ENCODE measurements at places on chromosomes 6 and 20. TPM values are rescaled to one million over a fixed set of nuclear protein-coding genes. Genes with fewer than 3 reads are reported as not detected.
A peak's percentile ranks its signal among the peaks of the same experiment; 100 is the strongest.

DNA sequence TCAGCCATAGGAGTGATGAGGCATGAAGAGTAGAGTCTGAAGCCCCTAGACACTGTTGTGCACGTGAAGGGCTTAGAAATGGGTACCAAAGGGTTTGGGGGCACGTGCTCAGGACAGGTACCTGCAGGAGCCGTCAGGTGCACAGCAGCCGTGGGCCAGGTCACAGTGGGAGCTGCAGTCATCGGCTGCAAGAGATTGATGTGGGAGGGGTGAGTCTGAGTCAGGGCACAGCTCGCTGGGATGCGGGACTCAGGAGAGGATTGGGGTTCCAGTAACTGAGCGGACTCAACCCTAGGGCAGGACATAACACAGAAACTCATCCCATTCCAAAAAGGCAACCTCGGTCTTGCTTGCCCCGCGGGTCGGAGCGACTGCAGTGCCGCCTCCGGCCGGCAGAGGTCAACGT lies 1.1 kb downstream of the DLK2 start:
- no peaks in the 10 kb centered on the region for H3K27me3 ChIP-seq
- H3K36me3 ChIP-seq: peaks cover 42% of the 10 kb centered on the region
- peak overlapping the region; percentile 26 for H3K4me3 ChIP-seq
- no peak for DNase-seq
- H3K4me1 ChIP-seq: no peaks in the 10 kb centered on the region

GRCh38 chr20:50359607-50360217 lies 150.5 kb upstream of the PTPN1 start:
- H3K4me1 ChIP-seq: no peaks in the 10 kb centered on the region
- no peaks in the 10 kb centered on the region for H3K36me3 ChIP-seq
- no peaks in the 10 kb centered on the region for H3K27me3 ChIP-seq
- no peak overlapping the region for H3K4me3 ChIP-seq
- H3K27ac ChIP-seq: no peak overlapping the region
- DNase-seq: no peak

The RFX6 gene
- 0.22 TPM for total RNA-seq

DNA sequence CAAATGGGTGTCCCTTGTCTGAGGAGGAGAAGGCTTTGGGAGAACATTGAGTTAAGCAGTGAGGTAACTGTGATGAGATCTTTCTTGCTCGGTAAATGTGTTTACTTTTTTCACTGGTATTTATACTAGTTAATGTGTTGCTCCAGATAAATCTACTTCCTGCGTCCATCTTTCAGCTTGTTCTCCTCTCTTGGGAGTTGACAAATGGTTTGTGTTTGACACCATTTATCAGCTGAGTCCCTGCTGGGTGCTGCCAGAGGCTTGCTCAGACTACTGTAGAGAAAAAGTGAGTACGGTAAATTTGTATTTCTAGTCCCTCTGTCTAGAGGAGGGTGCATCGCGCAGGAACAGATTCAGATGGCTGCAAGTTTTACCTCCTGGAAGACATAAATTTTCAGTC lies 8.3 kb upstream of the PRDM1 start:
- H3K36me3 ChIP-seq: no peaks in the 10 kb centered on the region
- H3K27ac ChIP-seq: no peak overlapping the region
- no peaks in the 10 kb centered on the region for H3K27me3 ChIP-seq

The KCNK17 gene
- 1.7 TPM for total RNA-seq

GRCh38 chr20:51488331-51488730 lies 54.2 kb downstream of the NFATC2 start:
- no peak overlapping the region for H3K27ac ChIP-seq
- no peaks in the 10 kb centered on the region for H3K27me3 ChIP-seq
- no peaks in the 10 kb centered on the region for H3K4me1 ChIP-seq
- no peak overlapping the region for H3K4me3 ChIP-seq

GRCh38 chr6:129577691-129578090 lies 132.3 kb downstream of the ARHGAP18 start:
- H3K27me3 ChIP-seq: no peaks in the 10 kb centered on the region
- DNase-seq: no peak

- no peaks in the 10 kb centered on the region for H3K36me3 ChIP-seq
- no peaks in the 10 kb centered on the region for H3K4me1 ChIP-seq
- H3K27ac ChIP-seq: no peak overlapping the region
- no peak overlapping the region for H3K4me3 ChIP-seq
- no peaks in the 10 kb centered on the region for H3K27me3 ChIP-seq
Observed at GRCh38 chr20:38680500-38681306, 43.6 kb upstream of the SLC32A1 start.

DNA sequence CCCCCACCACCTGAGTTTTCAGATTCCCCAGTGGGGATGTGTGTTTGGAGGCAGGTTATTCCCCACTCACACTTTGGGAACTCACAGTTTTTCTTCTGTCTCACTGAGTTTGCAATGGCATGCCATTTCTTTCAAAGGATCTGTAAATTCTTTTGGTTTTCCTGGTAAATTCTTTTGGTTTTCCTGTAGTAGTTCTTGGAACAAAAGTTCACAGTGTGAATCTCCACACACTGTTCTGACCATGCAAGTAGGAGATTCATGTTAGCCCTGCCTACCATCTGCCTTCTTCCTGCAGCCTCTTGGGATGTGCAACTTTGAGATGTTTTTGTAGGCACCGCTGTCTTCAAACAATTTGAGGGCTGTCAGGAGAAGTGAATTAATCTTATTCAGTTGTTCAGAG lies 165.6 kb upstream of the OGFRL1 start:
- H3K4me3 ChIP-seq: no peak overlapping the region
- H3K4me1 ChIP-seq: no peaks in the 10 kb centered on the region
- no peaks in the 10 kb centered on the region for H3K27me3 ChIP-seq
- H3K36me3 ChIP-seq: no peaks in the 10 kb centered on the region
- DNase-seq: no peak

DNA sequence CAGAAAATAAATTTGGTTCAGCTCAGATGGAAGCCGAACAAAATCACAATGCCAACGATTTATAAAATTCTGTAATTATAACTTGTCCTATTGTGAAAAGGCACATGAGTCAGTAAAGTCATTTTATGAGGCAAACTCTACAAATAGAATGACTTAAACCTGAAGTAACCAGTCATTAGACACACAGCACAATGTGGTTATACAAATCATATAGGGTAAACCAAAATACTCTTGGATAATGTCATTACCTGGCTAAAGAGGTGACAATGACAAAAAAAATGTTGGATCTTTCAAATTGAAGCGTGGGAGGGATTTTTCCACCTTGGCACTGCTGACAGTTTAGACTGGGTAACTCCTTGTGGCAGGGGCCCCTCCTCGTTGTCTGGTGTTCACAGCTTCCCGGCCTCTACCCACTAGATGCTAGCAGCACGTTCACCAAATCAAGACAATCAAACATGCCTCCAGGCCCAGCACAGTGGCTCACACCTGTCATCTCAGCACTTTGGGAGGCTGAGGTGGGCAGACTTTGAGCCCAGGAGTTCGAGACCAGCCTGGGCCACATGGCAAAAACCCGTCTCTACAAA lies 5.0 kb downstream of the ANKRD60 start:
- H3K4me3 ChIP-seq: no peak overlapping the region
- DNase-seq: no peak
- peaks cover 94% of the 10 kb centered on the region for H3K27me3 ChIP-seq

DNA sequence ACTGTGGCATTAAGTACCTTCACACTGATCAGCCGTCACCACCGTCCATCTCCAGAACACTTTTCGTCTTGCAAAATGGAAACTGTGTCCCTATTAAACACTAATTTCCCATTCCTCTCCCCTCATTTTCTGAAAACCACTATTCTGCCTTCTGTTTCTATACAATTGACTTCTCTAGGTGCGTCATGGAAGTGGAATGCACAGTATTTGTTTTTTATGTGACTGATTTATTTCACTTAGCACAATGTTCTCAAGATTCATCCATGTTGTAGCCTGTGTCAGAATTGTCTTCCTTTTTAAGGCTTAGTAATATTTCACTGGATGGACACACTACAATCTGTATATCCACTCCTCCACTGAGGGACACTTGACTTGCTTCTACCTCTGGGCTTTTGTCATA lies 53.8 kb upstream of the PDE10A start:
- H3K36me3 ChIP-seq: no peaks in the 10 kb centered on the region
- no peaks in the 10 kb centered on the region for H3K27me3 ChIP-seq
- no peak for DNase-seq
- no peak overlapping the region for H3K27ac ChIP-seq

The CCN5 gene
- 84.0 TPM for total RNA-seq

DNA sequence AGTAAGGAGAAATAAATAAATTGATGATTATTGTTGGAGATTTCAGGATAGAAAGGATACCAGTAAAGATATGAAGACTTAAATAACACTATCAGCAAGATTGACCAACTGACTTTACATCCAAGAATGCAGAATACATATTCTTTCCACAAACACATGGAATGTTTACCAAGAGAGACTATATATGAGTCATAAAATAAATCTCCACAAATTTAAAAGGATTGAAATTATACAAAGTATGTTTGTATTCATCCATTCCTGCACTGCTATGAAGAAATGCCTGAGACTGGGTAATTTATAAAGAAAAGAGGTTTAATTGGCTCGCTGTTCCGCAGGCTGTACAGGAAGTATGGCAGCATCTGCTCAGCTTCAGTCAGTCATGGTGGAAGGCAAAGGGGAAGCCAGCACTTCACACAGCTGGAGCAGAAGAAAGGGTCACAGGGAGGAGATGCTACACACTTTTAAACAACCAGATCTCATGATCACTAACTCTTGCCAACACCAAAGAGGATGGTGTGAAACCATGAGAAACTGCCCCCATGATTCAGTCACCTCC lies 56.7 kb upstream of the TNFRSF21 start:
- no peak overlapping the region for H3K4me3 ChIP-seq
- H3K27ac ChIP-seq: no peak overlapping the region
- no peak for DNase-seq
- H3K4me1 ChIP-seq: no peaks in the 10 kb centered on the region

The ARFGEF3 gene
- total RNA-seq: 5.0 TPM

The HCRTR2 gene
- total RNA-seq: not detected

DNA sequence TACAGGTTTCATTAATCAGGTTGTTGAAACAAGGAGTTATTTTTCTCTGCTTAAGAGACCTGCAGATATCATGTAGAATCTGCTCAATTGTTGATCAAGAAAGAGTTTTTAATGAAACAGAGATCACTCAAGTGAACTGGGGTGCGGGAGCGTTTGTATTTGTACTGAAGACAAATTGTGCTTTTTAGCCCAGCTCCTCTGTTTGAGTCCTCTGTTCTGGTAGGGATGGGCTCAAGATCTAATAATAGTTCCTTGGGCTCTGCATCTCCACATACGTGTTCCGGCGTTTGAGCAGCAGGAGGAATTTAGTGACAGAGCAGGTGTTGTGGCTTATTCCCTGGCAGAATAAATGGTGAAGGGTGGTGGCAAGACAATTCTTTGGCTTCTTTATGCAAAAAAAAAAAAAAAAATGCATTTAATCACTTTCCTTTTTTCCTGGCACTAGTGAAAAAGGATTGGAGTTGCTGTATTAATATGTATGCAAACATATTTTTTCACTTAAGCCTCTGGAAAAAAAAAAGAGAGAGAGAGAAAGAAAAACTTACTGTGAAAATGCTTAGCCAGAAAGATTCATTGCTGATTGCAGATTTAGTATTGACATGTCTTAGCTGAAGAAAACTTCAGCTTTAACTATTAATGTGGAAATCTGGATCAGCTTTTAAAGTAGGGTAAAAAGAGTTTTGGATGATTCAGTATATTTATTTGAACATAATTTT lies 4.0 kb downstream of the CITED2 start:
- H3K27ac ChIP-seq: peak overlapping the region; percentile 99
- peak overlapping the region; percentile 61 for H3K4me3 ChIP-seq
- H3K27me3 ChIP-seq: no peaks in the 10 kb centered on the region

The ANGPT4 gene
- total RNA-seq: 0.63 TPM

The CAGE1 gene
- total RNA-seq: not detected

The NOX3 gene
- total RNA-seq: not detected

The BPIFB4 gene
- not detected for total RNA-seq

GRCh38 chr20:1427457-1428054 lies 34.7 kb upstream of the FKBP1A start:
- no peaks in the 10 kb centered on the region for H3K4me1 ChIP-seq
- H3K27me3 ChIP-seq: no peaks in the 10 kb centered on the region
- no peak for DNase-seq
- no peak overlapping the region for H3K27ac ChIP-seq

GRCh38 chr6:125612345-125612846 lies 137.0 kb upstream of the HEY2 start:
- no peaks in the 10 kb centered on the region for H3K27me3 ChIP-seq
- no peaks in the 10 kb centered on the region for H3K36me3 ChIP-seq
- H3K4me3 ChIP-seq: no peak overlapping the region
- no peak for DNase-seq
- peaks cover 17% of the 10 kb centered on the region for H3K4me1 ChIP-seq

GRCh38 chr6:107550241-107550840 lies 60.4 kb downstream of the SOBP start:
- no peak overlapping the region for H3K27ac ChIP-seq
- H3K36me3 ChIP-seq: no peaks in the 10 kb centered on the region
- no peak overlapping the region for H3K4me3 ChIP-seq

DNA sequence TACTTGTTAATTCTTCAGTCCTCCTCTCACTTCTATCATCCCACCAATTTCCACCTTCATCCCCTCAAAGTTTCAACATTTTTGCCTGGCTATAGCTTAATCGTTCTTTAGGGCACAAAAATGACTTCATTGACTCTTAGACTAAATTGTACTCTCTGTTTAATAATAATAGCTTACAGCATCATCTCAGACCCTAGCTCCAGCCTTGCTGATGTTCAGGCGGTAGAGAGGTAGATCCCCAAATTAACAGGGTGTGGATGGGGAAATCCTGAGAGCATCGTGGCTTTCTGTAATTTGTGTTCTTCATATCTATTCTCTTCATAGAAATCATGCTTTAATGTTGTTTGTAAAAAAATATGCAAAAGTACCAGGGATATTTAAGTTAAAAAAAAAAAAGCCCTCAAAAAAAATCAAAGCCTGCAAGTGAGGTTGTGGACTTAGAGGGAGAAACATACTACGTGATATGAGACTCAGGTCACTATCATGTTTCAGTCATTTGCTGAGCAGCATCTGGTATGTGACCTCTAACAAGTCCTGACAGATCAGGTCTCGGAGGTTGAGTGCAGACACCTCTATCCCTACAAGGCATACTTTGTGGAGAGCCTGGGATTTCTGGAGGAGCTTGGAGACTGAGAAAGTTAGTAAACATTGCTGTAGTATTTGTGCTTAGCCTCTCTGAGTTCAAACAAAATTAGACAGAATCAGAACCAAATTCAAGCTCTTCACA lies 1063.3 kb upstream of the CITED2 start:
- H3K4me3 ChIP-seq: no peak overlapping the region
- DNase-seq: no peak
- no peaks in the 10 kb centered on the region for H3K27me3 ChIP-seq
- no peaks in the 10 kb centered on the region for H3K36me3 ChIP-seq
- no peak overlapping the region for H3K27ac ChIP-seq
- H3K4me1 ChIP-seq: peaks cover 8% of the 10 kb centered on the region

- H3K27me3 ChIP-seq: no peaks in the 10 kb centered on the region
- no peaks in the 10 kb centered on the region for H3K4me1 ChIP-seq
- no peak overlapping the region for H3K27ac ChIP-seq
- no peak for DNase-seq
Observed at GRCh38 chr6:24460966-24461365, 28.4 kb downstream of the GPLD1 start.

The HLA-DPA1 gene
- total RNA-seq: 135 TPM

The PROKR2 gene
- not detected for total RNA-seq
